Activated CD4-positive, alpha-beta T cell treated with anti-CD3 and anti-CD28 coated beads, Interleukin-2, amount 50 U/mL, for 24 hours (primary cell): ENCODE measurements at places on chromosomes 7 and 10.

DNA sequence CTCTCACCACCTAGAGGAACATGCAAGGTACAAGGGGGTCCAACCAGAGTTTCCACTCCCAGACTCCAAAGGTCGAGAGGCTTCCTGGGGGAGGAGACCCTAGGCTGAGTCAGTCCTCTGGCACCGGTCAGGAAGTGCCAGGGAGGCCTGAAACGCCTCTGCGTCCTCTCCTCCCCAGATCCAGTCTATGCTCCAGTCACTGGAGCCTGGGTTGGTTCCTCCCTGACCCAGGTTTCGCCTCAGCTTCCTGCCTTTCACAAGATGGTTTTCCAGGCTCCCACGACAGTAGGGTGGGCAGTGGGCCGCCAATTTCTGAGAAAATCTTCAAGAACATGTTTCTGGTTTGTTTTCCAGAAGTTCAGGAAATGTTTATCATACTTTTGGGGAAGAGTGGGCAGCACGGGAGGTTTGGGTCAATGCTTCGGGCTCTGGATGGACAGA lies 30.0 kb downstream of the DUSP5 start:
- DNase-seq = no peak

DNA sequence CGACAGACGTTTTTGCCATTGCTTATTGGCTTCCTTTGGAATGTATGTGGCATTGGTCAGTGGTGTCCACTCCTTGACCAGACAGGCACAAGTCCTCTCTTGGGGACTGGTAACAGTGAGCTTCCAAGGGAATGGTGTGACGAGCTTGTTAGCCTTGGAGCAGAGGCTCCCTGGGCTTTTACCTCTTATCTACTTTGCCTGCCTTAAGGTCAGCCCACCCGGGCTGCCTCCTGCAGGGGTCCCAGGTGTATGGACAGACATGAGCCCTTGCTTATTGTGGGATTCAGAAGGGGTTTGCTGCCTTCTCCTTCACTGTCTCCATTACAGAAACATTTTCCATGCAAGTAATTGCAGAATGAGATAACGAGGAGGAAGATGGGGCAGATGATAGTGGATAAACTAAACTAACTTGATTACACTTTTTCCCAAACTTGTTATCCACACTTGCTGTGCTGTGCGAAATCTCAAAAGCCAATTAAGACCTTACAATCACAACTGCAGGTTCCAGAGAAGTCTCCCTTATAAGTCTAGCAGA lies 29.7 kb downstream of the PLPP4 start:
- DNase-seq = no peak

DNA sequence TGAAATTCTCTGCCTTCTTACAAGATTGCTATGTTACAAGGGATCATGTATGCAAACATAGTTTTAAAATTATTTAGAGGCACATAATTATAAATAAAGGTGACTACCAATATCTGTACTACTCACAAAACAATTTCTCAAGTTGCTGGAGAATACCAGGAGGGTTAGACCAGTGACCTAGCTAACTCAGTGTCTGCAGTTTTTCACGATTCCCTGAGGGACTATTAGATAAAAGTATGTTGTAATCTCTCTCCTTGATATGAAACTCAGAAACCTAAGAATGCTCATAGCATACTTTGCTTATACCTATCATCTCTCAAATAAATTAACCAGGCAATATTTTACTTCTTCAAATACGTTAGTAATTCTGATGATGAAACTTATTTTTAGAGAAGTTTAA lies 534.0 kb upstream of the ANKRD30A start:
- DNase-seq = no peak

- no peak for DNase-seq
Measured at GRCh38 chr10:35903021-35903420, 260.9 kb upstream of the FZD8 start.

DNA sequence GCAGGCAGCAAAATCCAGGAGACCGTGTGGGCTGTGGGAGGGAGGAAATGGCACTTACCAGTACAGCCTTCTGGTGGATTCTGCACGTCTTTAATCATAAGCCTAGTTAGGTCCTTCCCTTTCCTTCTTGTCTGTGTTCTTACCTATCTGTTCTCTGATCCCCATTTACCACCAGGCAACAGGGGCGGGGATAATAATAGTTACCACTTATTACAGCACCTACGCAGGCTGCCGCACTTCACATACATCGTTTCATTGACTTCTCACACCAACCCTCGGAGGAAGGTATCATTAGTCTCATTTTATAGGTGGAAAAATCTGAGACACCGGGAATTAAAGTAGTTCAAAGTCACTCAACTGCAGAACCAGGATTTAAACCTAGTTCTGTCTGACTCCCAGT lies 4.5 kb upstream of the EPHA1 start:
- no peak for DNase-seq

GRCh38 chr7:13577566-13578145 lies 411.8 kb downstream of the ETV1 start:
- no peak for DNase-seq

GRCh38 chr10:111117528-111118277 lies 40.9 kb downstream of the ADRA2A start:
- DNase-seq = no peak

GRCh38 chr7:54292171-54292925 lies 249.8 kb upstream of the VSTM2A start:
- no peak for DNase-seq

DNA sequence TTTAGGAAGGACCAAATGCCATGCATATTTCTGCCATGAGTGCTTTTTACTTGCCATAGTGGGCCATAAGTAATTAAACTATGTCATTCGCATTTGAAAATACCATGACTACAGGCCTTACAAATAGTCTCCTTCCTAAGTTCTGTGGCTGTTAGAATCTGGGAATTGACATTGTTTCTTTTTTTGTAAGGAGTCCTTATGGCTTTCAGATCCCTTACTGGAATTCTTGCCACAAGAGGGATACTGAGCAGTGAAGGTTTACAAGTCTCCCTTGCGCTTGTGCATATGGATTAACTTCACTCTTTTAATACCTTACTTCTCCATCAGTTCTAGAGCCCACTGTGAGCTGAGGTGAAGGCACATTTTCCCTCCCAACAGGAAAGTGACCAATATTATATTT lies 166.0 kb downstream of the NRG3 start:
- no peak for DNase-seq
